ENCODE measurements at places on chromosomes 7 and 10. TPM values are rescaled to one million over a fixed set of nuclear protein-coding genes. Genes with fewer than 3 reads are reported as not detected.

Gene NME8
- total RNA-seq = 0.22 TPM

Gene ITPRID1
- total RNA-seq = 0.13 TPM

Gene FAM25C
- not detected for total RNA-seq

DNA sequence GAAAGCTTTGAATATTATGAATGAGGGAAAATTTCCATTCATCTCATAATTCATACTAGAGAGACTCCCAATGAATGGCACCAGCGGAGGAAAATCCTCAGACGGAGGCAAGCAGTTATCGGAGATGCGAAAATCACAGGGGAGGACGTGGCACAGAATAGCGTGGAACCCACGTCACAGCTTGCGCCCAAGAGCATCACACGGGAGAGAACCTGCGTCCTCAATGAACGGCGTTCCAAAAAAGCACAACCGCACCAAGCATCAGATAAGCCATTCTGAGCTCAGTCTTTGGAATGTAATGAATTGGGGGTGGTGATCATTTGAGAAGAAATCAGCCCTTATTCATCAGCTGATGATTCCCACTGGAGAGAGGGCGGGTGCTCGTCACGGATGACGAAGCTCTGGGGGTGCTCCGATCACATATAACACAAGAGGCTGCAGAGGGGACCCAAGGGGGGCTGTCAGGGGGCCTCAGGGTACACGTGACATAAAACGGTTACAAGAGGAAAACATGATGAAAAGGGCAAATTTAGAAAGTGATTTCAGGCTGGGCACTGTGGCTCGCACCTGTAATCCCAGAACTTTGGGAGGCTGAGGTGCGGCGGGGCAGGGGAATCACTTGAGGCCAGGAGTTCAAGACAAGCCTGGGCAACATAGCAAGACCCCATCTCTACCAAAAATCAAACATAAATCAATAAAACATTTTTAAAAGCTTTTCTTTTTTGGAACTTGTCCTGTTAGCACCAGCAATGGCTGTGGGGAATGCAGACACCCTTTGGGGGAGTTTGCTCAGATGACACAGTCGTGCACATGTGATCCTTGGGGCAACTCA, 33.8 kb upstream of the FIS1 start:
- no peak for DNase-seq
- H3K27me3 ChIP-seq = no peaks in the 10 kb centered on the region
- no peaks in the 10 kb centered on the region for H3K4me1 ChIP-seq
- no peak overlapping the region for H3K27ac ChIP-seq
- peaks cover 8% of the 10 kb centered on the region for H3K36me3 ChIP-seq

GRCh38 chr10:118484152-118484871, 111.1 kb downstream of the PRLHR start:
- H3K27me3 ChIP-seq = no peaks in the 10 kb centered on the region
- H3K4me3 ChIP-seq = no peak overlapping the region
- no peak overlapping the region for H3K27ac ChIP-seq
- no peak for DNase-seq

DNA sequence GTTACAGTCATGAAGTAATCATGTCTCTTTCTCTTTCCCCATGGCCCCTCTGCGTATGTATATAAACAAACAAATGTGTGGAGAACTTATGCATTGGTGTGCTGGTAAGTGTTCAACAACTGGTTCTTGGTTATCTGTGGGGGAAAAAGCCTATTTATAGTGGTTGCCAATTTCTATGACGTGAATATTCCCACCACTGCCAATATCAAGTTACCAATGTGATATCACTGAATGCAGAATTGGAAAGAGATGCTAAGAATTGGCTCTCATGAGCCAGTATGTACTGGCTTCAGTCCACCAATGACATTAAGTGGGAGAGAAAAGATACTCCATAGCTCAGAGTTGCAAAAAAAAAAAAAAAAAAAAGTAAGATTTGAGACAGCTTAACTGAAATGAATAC, 399.7 kb downstream of the REEP3 start:
- no peak overlapping the region for H3K4me3 ChIP-seq
- H3K4me1 ChIP-seq = peaks cover 1% of the 10 kb centered on the region
- no peak overlapping the region for H3K27ac ChIP-seq
- H3K27me3 ChIP-seq = no peaks in the 10 kb centered on the region
- H3K36me3 ChIP-seq = no peaks in the 10 kb centered on the region
- no peak for DNase-seq

DNA sequence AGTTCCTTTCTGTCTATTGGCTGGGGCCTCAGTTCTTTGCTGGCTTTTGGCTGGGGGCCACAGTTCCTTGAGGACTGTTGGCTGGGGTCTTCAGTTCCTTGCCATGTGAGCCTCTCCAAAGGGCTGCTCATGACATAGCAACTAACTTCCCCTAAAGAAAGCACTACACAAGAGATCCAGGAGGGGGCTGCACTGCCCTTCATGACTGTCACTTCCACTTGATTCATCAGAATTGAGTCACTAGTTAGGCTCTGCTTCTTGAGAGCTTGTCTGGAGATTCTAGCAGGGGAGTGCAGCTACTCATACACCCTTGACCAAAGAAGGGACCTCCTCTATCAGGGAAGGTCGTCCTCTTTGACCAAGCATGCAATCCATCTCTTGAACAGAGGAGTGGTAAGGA, 38.0 kb upstream of the MKX start:
- H3K4me3 ChIP-seq = no peak overlapping the region
- H3K27ac ChIP-seq = no peak overlapping the region
- no peak for DNase-seq

DNA sequence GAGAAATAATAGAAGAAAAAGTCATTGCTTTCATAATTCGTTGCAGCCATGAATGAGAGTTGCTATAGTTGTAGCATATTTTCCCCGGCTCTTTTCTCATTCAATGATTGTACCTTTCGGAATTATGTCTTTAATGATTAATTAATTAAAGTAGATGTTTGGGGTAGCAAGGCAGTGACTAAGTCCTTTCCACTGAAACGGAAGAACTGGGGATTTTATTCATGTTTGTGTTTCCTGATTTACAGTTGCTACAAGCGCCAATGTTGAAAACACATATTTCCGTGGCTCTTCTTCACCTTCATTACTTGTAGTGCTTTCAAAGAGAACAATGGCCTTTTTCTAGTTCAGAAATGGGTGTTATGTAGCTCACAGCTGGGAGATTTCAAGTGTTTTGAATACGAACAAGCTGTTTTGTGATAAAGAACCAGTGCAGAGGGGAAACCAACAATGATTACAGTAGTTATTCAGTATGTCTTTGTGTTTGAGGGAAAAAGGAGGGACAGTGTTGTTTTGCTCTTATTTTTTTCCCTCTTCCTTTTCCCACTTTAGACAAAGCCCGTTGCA, 153.5 kb downstream of the NSUN6 start:
- no peaks in the 10 kb centered on the region for H3K36me3 ChIP-seq
- no peak for DNase-seq
- H3K27ac ChIP-seq = no peak overlapping the region
- peaks cover 2% of the 10 kb centered on the region for H3K4me1 ChIP-seq

- H3K4me3 ChIP-seq = no peak overlapping the region
- no peak for DNase-seq
- peaks cover 2% of the 10 kb centered on the region for H3K4me1 ChIP-seq
- no peaks in the 10 kb centered on the region for H3K27me3 ChIP-seq
- no peak overlapping the region for H3K27ac ChIP-seq
These were observed 14.6 kb downstream of the SAP25 start for GRCh38 chr7:100559127-100559526.
